Hepatocyte (in vitro differentiated cells): ENCODE measurements at places on chromosomes 3 and 15. TPM values are rescaled to one million over a fixed set of nuclear protein-coding genes. Genes with fewer than 3 reads are reported as not detected.

SPCS1 gene
- 158 and 261 TPM in 2 replicates for total RNA-seq

KLF15 gene
- total RNA-seq, result 16.7 and 19.9 TPM in 2 replicates

EPHA3 gene
- total RNA-seq, result 15.1 and 15.3 TPM in 2 replicates

MYZAP gene
- 15.5 and 20.3 TPM in 2 replicates for total RNA-seq

SEMA5B gene
- 0.88 and 1.4 TPM in 2 replicates for total RNA-seq

SYNM gene
- 12.4 and 13.8 TPM in 2 replicates for total RNA-seq

- DNase-seq, result no peak
Measured at GRCh38 chr3:57700737-57701136, 7.9 kb upstream of the DENND6A start.

DNA sequence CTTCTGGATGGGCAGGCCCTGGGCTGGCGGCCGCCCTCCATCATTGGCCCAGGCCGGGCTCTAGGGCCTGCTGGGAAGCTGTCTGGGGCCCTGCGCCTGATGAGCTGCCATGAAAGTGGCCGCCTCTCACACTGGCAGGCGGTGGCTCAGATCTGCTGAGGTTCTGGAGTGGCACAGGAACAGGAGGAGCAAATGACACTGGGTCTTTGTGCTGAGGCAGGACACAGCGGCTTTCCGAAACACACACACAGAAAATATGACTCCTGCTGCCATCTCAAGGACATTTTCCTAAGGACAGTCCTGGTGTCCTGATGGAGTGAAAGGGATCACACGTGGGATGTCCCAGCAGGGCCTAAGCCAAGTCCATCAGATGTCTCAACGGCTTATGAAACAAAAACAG lies 103.5 kb downstream of the NUP210 start:
- no peak for DNase-seq

GRCh38 chr3:12938258-12938711 lies 96.9 kb upstream of the RPL32 start:
- peak; percentile 66 for DNase-seq

DNA sequence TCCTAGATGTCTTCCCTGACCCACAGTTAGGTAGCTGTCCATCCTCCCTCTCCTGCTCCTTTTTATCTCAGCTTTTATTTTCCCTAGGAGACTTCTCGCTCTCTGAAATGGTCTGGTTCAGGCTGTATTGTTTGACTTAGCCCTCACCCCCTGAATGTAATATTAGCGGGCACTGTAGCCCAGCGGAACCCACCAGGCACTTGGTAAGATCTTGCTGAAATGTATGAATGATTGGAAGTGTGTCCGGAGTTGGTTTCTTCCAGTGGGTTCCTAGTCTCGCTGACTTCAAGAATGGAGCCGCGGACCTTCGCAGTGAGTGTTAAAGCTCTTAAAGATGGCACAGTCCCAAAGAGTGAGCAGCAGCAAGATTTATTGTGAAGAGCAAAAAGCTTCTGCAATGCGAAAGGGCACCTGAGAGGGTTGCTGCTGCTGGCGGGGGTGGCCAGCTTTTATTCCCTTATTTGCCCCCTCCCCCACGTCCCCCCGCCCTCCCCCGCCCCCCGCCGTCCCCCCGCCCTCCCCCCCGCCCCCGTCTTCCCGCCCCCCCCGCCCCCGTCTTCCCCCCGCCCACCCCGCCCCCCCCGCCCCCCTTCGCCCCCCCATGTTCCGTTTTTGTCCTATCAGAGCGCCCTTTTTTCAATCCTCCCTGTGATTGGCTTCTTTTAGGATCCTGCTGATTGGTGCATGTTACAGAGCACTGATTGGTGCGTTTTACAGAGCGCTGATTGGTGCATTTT lies 694 bp upstream of the EEFSEC start:
- no peak for DNase-seq

DNA sequence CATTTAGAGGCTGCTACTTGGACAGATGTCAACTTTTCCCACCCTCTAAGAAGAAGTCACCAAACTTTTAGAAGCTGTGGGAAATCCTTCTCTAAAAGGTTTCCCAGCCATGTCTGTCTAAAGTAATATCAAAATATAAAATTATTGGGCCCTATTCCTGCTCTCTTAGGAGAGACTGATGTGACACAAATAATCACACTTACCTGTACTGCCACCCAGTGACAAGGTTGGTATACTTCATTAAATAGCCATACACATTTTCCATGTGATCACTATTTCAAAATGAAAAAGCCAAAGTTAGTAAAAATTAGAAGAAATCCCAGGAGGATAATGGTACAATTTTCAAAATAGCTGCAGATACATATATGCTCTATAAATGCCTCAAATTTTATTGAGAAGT lies 12.6 kb downstream of the OSBPL11 start:
- DNase-seq, result peak; percentile 17

GRCh38 chr15:51368751-51369450 lies 27.4 kb downstream of the GLDN start:
- DNase-seq, result no peak

- DNase-seq, result no peak
Measured at GRCh38 chr15:61070111-61070901, 158.8 kb downstream of the RORA start.

DNA sequence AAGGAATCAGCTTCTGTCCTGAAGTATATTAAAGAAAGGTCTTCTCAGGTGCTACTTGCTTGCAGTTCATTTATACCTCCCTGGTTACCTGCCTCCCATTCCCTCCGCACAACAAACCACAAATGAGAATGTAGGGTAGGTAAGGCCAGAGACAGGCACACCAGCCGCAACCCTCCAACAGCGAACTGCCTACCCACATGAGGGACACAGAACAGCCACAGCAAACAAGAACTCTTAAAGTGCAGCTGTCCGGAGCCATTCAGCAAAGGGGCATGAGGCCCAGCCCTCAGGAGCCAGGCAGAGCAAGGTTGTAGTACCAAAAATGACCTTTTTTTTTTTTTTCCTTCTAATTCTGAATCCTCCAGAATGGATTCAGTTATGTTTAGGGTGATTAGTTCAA lies 52.4 kb downstream of the SPSB4 start:
- DNase-seq, result no peak

- DNase-seq, result no peak
Measured at GRCh38 chr3:122255757-122256439, 69.2 kb upstream of the CSTA start.

DNA sequence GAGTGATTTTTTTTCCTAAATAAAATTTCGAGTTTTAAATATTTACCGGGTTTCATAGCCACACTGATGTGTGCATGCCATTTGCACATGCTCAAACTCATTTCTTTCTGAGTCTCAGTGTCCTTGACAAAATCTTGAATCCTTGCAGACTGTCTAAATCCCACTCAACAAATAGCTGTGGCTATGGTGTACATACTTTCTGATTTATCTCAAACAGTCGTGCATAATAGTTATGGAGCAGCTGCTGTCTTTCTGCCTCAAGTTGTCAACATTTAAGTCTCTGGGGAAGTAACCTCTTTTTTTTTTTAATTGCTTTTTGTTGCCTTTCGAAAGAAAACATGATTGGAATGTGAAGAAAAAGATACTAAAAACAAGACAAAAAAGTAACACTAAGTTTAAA lies 52.8 kb upstream of the UTS2B start:
- DNase-seq, result no peak

DNA sequence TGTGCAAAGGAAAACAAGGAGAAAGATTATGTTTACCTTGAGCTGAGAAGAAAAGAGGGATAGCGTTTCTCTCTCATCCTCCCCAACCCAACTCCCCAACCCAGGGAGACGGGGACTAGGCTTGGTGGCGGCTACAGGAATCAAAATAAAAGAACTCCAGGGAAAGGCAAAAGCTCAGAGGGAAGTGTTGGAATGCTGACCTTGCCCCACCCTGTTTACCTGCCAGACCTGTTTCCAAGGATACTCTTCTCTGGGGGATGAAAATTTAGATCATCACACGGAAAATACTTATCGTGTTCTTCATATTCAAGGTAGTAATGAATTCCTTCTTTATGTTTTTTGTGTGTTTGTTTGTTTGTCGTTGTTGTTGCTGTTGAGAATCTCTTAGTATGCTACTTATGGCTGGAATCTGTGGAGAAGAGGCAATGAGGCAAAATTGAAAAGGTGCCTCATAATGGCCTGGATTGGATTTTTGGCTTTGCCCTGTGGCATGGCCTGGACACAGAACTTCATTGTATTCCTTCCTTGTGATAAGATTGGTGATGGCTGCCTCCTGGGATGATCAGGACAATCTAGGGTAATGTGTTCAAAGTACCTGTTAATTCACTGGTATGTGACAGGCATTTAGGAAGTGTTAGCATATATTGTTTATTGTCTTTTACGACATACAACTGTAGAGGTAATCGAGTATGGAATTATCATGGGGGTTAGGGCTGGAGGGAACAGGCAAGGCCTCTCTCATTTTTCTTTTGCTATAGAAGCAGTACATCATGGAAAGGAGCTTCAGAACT lies 11.1 kb upstream of the TPRG1 start:
- DNase-seq, result no peak

GRCh38 chr15:36053746-36054145 lies 507.8 kb upstream of the DPH6 start:
- DNase-seq, result no peak

- no peak for DNase-seq
Measured at GRCh38 chr3:100893108-100893507, 100.1 kb downstream of the ABI3BP start.

DNA sequence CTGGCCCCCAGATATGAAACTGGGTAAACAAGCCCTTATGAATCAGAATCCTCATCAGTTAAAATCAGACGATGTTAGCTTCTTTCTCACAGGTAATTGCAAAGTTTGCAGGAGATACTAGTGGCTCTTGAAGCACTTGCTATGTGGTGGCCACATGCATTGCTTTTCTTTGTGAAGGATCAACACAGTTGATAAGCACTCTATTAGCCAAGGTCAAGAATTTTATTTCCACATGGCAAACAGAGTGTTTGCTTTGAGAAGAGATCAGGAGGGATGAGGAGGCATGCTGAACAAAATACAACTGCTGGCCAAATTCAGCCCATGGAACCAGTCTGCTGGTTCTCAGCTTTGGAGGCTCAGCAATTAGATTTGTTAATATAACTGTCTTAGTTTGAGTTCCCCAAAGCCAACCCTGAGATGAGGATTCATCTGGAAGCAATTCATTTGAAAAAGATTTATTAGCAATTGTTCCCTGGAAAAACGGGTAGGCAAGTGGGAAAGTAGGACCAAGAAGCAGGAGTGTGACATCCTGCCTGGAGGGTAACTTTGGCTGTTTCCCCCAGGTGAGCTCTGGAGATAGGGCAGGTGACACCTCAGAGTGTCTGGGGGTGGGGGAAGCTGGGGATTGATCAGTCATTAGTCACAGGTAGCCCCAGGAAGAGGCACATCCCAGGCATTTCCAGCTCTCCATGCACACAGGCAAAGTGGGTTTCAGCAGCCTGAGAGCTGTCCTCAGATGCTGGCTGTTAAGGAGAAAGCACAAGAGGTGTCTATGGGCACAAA lies 180.3 kb downstream of the ABHD5 start:
- DNase-seq, result no peak
